Osteoblast (primary cell): ENCODE measurements at places on chromosomes 2 and 18. TPM values are rescaled to one million over a fixed set of nuclear protein-coding genes. Genes with fewer than 3 reads are reported as not detected.

Gene SERPINB13
- total RNA-seq: under 0.01 TPM in 1 of 2 replicates, not detected in the other

Gene KCNE4
- total RNA-seq: 37.6 and 40.4 TPM in 2 replicates

Gene POMC
- 0.59 and 2.2 TPM in 2 replicates for total RNA-seq

Gene NMUR1
- under 0.01 TPM in 2 replicates for total RNA-seq

Gene LRATD1
- total RNA-seq: 5.8 and 10.0 TPM in 2 replicates

Gene MORN2
- 16.6 and 16.8 TPM in 2 replicates for total RNA-seq

Gene TSPYL6
- total RNA-seq: not detected in 2 replicates

Gene CRYBA2
- not detected in 2 replicates for total RNA-seq

Gene REG3G
- not detected in 2 replicates for total RNA-seq

Gene RRM2
- 4.3 and 7.4 TPM in 2 replicates for total RNA-seq

Gene TIA1
- 87.6 and 92.5 TPM in 2 replicates for total RNA-seq

Gene BOLL
- total RNA-seq: not detected in 2 replicates

Gene PLGLB1
- 1.8 and 2.9 TPM in 2 replicates for total RNA-seq

Gene SLC16A14
- under 0.01 and 0.29 TPM in 2 replicates for total RNA-seq

Gene PFN4
- total RNA-seq: 0.88 TPM in 1 of 2 replicates, not detected in the other

Gene TEKT4
- total RNA-seq: not detected in 2 replicates

Gene DLX2
- 0.36 and 0.59 TPM in 2 replicates for total RNA-seq

Gene RFX8
- total RNA-seq: 7.6 and 10.0 TPM in 2 replicates

Gene CACNB4
- total RNA-seq: 2.4 and 4.3 TPM in 2 replicates

Gene ZAP70
- under 0.01 TPM in 2 replicates for total RNA-seq

Gene ALPI
- total RNA-seq: not detected in 2 replicates

Gene CD207
- not detected in 2 replicates for total RNA-seq

Gene LCT
- under 0.01 TPM in 2 replicates for total RNA-seq

Gene CPO
- not detected in 2 replicates for total RNA-seq

Gene IL36RN
- total RNA-seq: not detected in 2 replicates

Gene HTR2B
- 2.9 and 5.3 TPM in 2 replicates for total RNA-seq

Gene CCDC150
- 5.8 and 8.5 TPM in 2 replicates for total RNA-seq

Gene ZNF397
- total RNA-seq: 13.0 and 14.1 TPM in 2 replicates

Gene SLC19A3
- total RNA-seq: 0.29 and 0.36 TPM in 2 replicates

Gene RAD51AP2
- total RNA-seq: not detected in 2 replicates

Gene MAPRE3
- 6.5 TPM in 2 replicates for total RNA-seq

Gene PDE1A
- 42.0 and 69.2 TPM in 2 replicates for total RNA-seq

Gene GRP
- total RNA-seq: not detected in 2 replicates

Gene SH3BP4
- 113 and 121 TPM in 2 replicates for total RNA-seq

Gene FHOD3
- 13.0 and 17.4 TPM in 2 replicates for total RNA-seq

Gene CABLES1
- total RNA-seq: 13.0 and 16.8 TPM in 2 replicates

Gene PMAIP1
- total RNA-seq: 3.5 and 4.0 TPM in 2 replicates

Gene GIGYF2
- 57.2 and 60.7 TPM in 2 replicates for total RNA-seq

Gene SERPINB5
- total RNA-seq: not detected in 2 replicates

Gene ASXL3
- total RNA-seq: not detected in 2 replicates
